ENCODE measurements at places on chromosomes 11 and 22.

DNA sequence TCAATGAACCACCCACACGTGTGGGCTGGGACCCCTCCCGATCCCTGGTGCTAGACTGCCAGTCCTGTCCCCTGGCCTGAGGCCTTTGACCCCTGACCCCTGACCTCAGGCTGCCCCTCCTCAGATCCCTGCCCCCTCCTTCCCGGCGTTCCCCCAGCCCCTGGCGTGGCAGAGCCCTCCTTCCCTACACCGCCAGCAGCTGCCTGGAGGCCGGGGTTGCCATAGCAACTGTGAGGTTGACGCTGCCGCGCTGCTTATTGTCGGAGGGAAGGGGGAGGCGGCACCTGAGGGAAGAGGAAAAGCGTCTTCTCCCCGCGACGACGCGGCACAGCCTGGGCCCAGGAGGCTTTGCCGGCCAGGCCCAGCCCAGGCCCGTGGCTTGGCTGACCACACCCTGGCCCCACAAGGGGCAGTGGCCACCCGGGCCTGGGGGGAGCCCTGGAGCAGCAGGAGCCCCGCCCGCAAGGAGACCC is 32.6 kb downstream of the SHANK3 start:
- no peak for DNase-seq

GRCh38 chr11:105780781-105781525 is 171.1 kb downstream of the GRIA4 start:
- no peak for DNase-seq

DNA sequence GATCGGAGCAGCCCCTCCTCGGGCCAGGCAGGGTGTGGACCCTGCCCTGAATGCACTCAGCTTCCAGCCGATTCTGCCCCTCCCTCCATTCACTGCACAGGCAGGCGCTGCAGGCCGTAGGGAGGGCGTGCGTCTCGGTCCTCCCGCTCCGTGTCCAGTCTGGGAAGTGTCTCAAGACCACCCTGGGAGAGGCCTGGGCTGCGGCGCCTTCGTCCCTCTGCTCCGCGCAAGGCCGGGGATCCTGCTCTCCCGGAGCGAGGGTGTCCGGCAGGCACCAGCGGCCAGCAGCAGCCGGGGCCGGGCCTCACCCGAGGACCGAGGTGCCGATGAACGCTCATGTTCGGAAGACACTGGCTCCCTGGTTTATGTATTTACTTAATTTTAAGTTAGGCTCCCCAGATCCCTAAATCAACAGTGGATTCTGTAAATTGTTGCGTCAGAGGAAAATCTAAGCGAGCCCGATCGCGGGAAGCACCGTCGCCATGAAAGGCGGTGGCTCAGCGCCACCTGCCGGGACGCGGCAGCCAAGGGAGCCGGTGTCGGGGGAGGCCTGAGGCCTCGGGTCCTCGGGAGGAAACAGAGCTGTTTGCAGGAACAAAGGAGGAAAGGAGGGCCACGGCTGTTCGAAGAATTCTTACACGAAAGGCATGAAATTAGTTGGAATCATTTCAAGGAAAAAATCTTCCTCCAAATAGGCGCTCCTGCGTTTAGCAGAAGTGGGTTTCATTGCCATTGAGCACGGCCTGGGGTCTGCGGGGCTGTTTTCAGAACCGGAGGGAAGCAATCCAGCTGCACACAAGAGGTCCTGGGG is 195.3 kb downstream of the BRD1 start:
- DNase-seq = peak; percentile 62

DNA sequence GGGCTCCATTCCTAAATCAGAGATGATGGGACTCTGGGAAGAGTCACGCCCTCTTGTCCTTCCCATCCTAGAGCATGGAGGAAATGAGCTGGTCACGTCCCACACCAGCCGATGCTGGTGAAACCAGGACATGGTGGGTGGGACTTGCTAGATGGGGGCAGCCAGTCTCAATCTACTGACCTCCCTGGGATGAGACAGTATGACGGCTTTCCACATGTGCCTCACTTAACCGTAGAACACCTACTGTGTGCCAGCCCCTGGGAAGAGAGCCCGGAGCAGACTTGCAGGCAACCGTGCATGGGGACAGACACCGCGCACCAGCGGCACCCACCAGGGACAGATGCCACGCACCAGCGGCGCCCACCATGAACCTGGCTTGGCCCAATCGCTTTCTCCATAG is 3.8 kb downstream of the OSBPL5 start:
- DNase-seq = no peak

DNA sequence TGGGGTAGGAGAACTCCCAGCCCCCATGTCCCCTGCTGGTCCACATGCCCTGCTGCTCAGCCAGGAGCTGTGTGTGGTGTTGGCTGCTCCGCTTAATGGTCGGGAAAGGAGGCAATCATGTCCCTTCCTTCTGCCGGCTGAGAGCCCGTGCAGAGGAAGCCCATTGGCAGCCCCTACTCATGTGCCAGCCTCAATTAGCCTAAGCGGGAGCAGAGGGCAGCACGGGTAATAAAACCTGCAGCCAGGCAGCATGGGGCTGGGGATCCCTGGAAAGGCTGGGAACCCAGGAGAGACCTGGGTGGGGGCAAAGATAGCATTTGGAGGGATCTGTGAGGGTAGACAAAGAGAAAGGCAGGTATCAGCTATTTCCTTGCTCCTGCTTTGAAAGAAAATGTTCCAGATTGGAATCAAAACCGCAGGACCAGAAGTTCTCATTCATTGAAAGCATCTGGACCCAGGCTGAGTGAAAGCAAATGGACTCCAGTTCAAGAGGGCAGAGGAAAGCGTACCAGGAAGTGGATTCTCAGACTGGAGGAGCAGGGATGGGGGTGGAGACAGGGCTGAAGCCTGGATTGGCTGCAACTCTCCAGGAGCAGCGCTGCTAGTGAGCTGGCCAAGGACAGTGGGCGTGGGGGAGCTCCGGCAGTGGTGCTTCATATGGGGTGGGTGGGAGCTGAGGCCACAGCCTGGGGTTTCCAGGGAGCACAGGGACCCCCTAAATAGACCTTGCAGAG is 103.4 kb upstream of the NECTIN1 start:
- no peak for DNase-seq

- no peak for DNase-seq
These were observed 103.5 kb upstream of the CADM1 start for GRCh38 chr11:115607621-115608221.

GRCh38 chr22:37012262-37012904 is 6.9 kb downstream of the TST start:
- DNase-seq = no peak

GRCh38 chr11:79501707-79502106 is 60.9 kb upstream of the TENM4 start:
- DNase-seq = no peak

- no peak for DNase-seq
These were observed 52.8 kb downstream of the FAM76B start for GRCh38 chr11:95736809-95737208.

DNA sequence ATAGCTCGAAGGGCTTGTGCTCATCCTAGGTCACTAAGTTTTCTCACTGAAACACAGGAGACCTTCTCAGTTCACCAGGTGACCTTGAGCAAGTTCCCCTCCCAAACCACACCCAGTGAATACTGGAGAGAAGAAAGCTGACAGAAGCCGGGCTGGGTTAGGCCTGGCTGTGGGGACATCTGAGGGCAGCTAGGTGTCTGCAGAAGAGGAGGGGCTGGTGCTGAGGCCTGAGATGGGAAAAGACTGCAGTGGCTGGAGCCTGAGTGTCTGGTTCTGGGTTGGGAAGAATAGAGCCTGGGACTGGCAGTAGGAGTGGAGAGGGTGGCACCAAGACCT is 602 bp upstream of the INPP5J start:
- no peak for DNase-seq

- DNase-seq = no peak
These were observed 7.6 kb downstream of the WNT7B start for GRCh38 chr22:45969414-45969799.

GRCh38 chr11:29985248-29985647 is 31.6 kb downstream of the KCNA4 start:
- DNase-seq = no peak

DNA sequence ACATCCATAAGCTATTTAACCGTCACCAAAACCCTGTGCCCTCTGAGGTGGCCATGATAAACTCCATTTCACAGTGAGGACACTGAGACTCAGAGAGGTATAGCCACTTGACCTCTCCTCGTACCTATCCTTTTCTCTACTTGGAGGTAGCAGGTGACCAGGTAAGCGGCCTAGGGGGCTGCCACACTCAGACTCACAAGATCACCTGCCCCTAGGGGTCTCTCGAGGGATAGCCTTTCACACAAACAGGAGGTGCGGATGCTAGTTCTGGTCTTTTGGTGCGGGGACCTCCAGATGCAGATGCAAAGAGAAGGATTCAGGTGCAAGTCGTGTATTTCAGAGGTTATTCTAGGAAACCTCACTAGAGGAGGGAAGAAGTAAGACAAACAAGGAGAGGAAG is 14.6 kb downstream of the MS4A18 start:
- no peak for DNase-seq

DNA sequence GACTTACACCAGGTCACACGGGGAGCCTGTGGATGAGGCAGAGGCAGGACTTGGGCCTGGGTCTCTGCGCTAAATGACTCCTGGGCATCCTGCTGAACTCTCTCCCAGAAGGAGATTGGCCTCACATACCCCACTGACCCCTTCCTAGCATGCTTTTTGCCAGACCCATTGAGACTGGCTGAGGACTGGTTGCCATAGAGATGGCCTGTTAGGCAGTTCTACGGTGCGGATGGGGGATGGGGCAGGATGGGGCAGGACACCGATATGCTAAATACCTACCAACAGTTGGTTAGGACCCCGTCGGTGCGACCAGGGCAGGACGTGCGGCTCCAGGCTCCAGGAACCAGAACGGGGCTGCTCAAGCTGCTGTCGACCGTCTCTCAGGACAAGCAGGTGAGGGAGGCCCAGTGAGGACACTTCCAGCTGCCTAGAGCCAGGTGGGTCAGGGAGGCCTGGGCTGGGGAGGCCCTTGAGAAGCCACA is at the start of gene TSGA10IP:
Gene TSGA10IP (plus strand): TSS at position 51 of the 482 bp plus-strand sequence. CDS start 196 bp downstream, at position 247.
- DNase-seq = no peak

GRCh38 chr11:104476454-104476853 is 312.5 kb upstream of the PDGFD start:
- no peak for DNase-seq

DNA sequence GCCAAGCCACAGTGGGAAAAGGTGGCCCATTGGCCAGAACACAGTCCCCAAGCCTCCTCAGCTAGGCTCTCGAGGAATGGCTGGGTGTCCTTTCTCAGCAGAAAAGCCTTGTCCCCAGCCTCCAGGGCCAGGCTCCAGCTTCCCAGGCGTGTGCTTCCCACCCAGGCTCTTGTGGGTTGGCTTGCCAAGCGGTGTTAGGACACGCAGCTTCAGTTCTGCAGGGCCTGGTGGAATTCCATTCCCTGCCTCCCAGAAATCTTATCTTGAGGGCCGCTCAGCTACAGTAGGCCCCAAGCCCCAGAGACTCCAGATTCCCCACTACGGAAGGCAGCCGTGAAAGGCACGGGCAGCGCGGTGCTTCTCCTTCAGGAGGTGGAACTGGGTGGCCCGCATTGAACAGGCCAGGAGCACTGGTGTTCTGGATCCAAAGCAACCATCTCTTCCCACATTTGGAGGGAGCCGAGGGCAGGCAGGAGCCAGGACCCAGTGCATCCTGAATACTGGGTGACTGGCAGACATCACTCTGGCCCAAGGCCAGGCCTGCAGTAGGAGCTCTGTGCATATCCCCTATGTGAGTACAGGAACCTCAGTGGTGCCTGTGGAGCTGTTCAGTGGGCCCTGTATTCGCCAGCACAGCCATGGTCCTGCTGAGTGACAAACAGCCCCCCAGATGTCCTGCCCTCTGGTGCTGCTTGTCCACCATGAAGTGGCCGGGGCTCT is 16.7 kb upstream of the KCNQ1OT1 start:
- no peak for DNase-seq

- DNase-seq = no peak
These were observed 25.0 kb downstream of the ARRB1 start for GRCh38 chr11:75326439-75326810.

GRCh38 chr11:67820081-67820480 is 145.7 kb upstream of the ALDH3B2 start:
- no peak for DNase-seq

GRCh38 chr11:130278745-130279144 is 36.0 kb downstream of the ZBTB44 start:
- no peak for DNase-seq

DNA sequence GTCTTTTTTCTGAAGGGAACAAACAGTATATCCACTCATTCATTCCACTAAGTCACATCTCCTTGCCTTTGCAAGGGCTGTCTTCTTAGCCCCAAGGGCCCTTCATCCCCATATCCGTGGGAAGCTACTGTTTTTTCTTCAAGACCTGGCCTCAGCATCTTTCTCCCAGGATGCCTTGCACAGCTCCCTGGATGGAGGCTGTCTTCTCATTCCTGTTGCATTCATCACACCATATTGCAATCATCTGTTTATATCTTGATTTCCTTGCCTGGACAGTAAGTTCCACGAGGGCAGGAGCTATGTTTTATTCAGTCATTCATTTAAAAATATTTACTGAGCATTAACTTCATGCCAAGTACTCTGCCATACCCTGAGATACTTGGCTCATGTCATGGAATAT is 29.3 kb upstream of the NECTIN1 start:
- DNase-seq = no peak

Measured in GM10248 (cell line).